ENCODE measurements at places on chromosomes 2 and 18.

GRCh38 chr2:215826838-215827441 lies 186.4 kb downstream of the MREG start:
- no peak overlapping the region for H3K4me3 ChIP-seq
- no peak for DNase-seq
- H3K36me3 ChIP-seq = no peaks in the 10 kb centered on the region
- H3K27ac ChIP-seq = no peak overlapping the region

DNA sequence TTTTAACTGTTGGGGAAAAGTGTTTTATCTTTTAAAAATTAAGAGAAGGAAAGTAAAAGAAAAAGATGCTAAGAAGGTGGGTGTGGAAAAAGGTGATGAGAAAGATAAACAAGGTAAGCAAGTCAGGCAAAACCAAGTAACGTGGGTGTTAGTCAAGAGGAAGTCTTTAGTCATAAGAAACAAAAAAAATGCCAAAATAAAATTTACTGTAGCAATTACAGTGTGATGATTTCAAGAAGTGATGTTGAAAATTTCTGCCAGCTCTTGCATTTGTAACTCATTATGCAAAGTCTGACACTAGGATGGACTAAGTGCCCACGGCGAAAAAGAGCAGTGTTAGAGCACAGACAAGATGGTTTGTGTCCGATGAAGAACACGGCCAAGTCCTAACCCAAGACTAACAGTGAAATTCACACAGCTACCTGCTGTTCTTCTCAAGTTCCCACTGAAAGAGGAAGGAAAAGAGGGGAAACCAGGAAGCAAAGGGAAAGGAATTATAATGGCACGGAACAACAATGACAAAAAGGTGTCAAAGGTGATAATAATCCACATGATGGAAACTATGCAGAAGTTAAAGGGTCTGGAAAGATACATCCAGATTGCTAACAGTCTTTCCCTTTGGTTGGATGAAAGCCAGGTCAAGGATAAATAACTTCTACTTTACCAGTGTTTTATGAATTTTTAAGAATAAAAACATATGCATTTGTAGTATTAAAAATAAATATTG lies 34.1 kb downstream of the NOL10 start:
- peaks cover 56% of the 10 kb centered on the region for H3K36me3 ChIP-seq
- no peaks in the 10 kb centered on the region for H3K4me1 ChIP-seq
- no peak for DNase-seq
- no peak overlapping the region for H3K4me3 ChIP-seq
- no peaks in the 10 kb centered on the region for H3K27me3 ChIP-seq

- no peaks in the 10 kb centered on the region for H3K4me1 ChIP-seq
- DNase-seq = no peak
- H3K27ac ChIP-seq = no peak overlapping the region
- H3K4me3 ChIP-seq = no peak overlapping the region
Observed at GRCh38 chr2:118530976-118531375, 316.5 kb downstream of the EN1 start.

DNA sequence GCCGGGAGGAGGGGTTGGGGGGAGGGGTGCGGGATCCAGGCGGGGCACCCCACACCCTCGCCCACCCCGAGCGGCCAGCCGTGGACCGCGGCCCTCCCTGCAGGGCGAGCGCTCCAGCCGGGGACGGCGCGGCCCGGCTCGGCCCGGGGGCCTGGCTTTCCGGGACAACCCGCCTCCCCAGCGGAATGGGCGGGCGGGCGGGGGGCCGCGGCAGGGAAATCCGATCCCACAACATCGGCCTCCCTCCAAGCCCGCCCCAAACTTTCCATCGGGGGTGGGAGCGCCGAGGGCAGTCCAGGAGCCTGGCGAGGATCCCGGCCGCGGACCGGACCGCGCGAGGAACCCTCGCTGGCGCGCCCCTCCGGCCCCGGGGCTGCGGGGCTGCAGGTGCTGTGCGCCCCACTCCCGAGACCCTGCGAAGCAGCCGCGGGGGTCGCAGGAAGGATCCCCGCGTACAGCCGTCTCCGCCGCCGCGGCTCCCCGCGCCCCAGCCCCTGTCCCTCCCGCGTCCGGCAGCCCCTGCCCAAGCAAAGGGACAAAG lies 529 bp downstream of the SEMA4C start:
- no peaks in the 10 kb centered on the region for H3K27me3 ChIP-seq
- H3K4me3 ChIP-seq = peak overlapping the region; percentile 65
- peak overlapping the region; percentile 96 for H3K27ac ChIP-seq
- H3K4me1 ChIP-seq = peaks cover 24% of the 10 kb centered on the region
- peaks cover 4% of the 10 kb centered on the region for H3K36me3 ChIP-seq

DNA sequence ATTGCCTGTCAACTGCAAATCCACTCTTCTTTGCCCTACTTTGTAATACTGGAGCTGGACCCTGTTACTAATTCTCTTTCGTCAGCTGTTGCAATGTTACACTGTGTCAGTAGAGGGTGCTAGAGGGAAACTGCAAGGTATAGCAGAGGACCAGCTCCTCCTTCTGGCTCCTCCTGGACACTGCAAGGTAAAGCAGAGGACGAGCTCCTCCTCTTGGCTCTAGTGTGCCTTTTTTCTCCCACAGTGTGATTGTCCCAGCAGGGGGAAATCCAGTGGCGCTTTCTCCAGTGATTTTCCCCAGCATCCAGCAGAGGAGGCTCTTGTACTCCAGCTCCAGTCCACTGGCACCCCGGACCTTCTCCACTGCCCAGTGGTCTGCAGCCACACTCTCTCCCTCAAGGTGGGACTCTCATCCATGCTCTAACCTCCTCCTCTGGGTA lies 95.6 kb downstream of the CAPN13 start:
- peak; percentile 84 for DNase-seq
- H3K4me1 ChIP-seq = peaks cover 4% of the 10 kb centered on the region
- no peak overlapping the region for H3K4me3 ChIP-seq
- H3K27ac ChIP-seq = no peak overlapping the region

DNA sequence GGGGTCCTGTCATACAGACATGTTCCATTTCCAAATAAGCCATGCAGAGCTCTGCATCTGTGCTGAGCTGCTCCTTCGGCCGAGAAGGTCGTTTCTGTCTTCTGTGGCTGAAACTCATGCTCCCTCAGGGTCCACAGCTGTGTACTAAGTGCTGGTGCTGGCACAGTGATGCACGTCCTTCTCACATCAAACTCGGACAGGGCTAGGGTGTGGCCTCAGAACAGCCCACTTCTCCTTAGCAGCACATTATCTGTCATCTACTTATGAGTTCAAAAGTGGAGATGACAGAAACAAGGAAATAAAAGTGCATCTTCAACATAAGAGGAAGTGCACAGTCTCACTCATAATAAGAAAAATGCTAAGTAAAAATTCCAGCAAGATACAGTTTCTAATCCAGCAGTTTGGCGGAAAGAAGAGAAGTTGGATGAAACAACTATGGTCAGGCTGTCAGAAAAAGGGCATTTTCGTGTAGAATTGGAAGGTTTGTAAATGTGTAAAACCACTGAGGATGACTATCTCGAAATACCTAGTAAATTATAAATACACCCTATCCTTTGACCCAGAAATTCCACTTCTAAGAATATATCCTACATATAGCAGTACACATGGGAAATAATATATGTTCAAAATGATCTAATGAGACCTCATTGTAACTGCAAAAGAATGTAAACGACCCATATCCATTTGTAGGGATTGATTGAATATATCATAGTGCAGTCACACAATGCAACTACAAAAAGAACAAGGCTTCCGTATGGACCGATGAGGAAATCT lies 53.7 kb upstream of the APCDD1 start:
- DNase-seq = no peak
- H3K27ac ChIP-seq = no peak overlapping the region
- H3K4me1 ChIP-seq = no peaks in the 10 kb centered on the region
- no peaks in the 10 kb centered on the region for H3K36me3 ChIP-seq
- no peak overlapping the region for H3K4me3 ChIP-seq

DNA sequence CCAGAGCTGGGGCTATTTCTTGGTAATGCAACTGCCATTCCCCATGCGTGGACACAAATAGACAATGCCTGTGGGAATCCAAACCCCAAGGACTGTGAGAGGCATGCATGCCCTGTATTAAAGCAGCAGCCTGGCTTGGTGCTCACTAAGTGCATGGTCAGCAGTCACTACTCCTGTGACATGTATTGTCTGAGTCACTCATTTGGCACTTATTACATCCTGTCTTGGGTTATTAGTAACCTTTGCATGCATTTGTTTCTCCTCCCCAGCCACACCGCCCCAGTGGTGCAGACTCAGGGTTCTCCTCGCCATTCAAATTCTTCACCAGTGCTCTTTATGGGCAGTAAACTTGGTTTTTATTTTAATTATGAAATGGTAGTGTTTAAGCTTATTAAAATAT lies 30.2 kb downstream of the PRKCE start:
- no peaks in the 10 kb centered on the region for H3K36me3 ChIP-seq
- H3K4me3 ChIP-seq = no peak overlapping the region
- H3K4me1 ChIP-seq = peaks cover 6% of the 10 kb centered on the region
- H3K27me3 ChIP-seq = no peaks in the 10 kb centered on the region

DNA sequence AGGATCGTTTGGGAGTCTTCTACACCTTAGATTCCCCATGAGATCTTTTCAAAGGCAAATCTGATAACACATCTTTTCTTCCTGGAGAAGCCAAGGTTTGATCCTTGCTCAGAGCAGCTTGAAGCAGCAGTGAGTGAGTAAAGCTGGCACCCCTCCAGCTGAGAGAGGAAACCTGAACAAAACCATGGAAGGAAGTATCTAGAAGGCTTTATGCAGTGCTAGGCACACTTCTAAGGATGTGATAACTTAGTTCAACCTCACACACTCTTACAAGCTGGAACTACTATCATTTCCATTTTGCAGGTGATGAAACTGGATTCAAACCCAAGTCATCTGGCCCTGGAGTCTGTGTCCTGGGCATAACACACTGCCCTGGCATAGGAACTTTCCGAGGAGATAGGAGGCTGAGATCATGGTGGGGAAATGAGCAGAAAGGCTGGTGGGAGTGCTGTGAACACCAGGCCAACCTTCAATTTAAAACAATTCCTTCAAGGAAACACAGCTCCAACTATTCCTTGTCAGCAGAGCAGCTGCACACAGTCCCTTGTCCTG lies 71.2 kb downstream of the CTAGE1 start:
- peak overlapping the region; percentile 87 for H3K27ac ChIP-seq
- H3K4me3 ChIP-seq = no peak overlapping the region
- DNase-seq = no peak
- H3K36me3 ChIP-seq = no peaks in the 10 kb centered on the region
- no peaks in the 10 kb centered on the region for H3K27me3 ChIP-seq

DNA sequence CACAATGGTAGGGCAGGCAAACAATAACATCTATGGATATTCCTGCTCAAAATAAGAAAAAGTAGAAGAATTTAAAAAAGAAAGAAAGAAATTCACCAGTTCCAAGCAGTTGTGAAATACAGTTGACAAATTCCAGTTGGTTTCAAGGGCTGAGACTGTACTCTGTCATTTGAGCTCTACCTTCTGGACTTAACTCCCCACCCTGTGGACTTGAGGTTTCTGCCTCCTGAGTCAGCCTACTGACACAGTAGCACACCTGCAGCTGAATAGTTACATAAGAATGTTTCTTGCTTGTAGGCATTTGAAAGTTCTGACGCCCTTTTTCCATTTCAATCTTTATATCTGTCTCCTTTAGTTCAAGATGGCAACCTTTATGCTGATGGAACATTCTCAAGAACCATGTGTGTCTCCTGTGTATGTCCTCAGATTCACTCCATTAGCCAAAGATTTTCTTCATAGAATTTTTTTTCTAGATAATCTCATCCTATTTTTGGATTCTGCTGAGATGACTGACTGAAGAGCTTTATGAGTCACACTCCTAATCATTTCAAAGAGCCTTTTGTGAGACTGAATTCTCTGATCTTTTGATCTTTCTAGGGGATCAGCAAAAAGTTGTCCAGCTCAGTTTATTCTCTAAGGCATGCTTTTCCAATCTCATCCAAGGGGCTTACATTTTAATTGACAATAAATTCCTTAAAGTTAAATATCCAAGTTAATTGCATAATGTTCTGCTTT lies 19.1 kb downstream of the NETO1 start:
- H3K27ac ChIP-seq = no peak overlapping the region
- no peak for DNase-seq
- no peaks in the 10 kb centered on the region for H3K36me3 ChIP-seq

DNA sequence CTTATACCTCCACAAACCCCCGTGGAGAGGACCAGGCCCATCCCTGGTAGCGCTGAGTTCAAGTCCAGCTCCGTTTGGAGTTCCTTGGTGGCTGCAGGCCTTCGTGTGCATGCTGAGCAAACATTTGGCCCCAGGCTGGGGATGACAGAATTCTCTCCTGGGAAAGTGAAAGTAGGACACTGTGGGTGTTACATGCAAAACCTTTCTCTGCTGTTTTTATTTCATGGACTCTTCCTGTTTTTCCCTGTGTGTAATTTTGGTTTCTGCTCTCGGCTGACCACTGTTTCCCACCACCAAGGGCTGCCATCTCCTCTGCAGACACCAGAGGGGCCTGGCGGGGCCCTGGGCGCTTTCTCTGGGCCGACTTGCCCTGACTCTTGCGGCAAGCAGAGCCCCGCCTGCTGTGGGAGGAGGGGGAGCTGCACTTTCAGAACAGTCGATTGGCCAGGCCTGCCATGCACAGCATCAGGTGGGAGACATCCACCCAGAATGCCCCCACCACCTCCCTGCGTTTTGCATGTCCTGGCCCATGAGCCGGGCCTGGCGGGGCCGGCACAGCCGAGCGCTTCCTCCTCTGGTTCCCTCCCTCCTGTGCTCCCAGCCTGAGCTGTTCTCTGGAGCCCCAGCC lies 102.4 kb downstream of the CABLES1 start:
- peak overlapping the region; percentile 95 for H3K27ac ChIP-seq
- peaks cover 39% of the 10 kb centered on the region for H3K4me1 ChIP-seq
- H3K4me3 ChIP-seq = peak overlapping the region; percentile 19
- DNase-seq = no peak
- no peaks in the 10 kb centered on the region for H3K36me3 ChIP-seq

- H3K4me1 ChIP-seq = no peaks in the 10 kb centered on the region
- H3K27ac ChIP-seq = no peak overlapping the region
- no peak for DNase-seq
- H3K4me3 ChIP-seq = no peak overlapping the region
Observed at GRCh38 chr2:143617803-143618415, 488.7 kb downstream of the ARHGAP15 start.

- H3K27me3 ChIP-seq = no peaks in the 10 kb centered on the region
- H3K36me3 ChIP-seq = no peaks in the 10 kb centered on the region
- no peaks in the 10 kb centered on the region for H3K4me1 ChIP-seq
- no peak overlapping the region for H3K27ac ChIP-seq
- DNase-seq = no peak
Observed at GRCh38 chr2:100009743-100010142, 132.6 kb downstream of the AFF3 start.

Measured in liver (tissue), 10 donors.